ENCODE measurements at places on chromosomes 11 and 22.

- DNase-seq: no peak
These were observed 7.8 kb downstream of the HNRNPUL2 start for GRCh38 chr11:62719302-62719978.

DNA sequence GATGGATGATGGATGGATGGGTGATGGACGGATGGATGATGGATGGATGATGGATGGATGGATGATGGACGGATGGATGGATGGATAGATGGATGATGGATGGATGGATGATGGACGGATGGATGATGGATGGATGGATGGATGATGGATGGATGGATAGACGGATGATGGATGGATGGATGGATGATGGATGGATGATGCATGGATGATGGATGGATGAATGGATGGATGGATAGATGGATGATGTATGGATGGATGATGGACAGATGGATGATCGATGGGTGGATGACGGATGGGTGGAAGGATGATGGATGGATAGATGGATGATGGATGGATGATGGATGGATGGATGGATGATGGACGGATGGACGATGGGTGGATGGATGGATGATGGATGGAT, 21.1 kb downstream of the KCTD17 start:
- DNase-seq: no peak

DNA sequence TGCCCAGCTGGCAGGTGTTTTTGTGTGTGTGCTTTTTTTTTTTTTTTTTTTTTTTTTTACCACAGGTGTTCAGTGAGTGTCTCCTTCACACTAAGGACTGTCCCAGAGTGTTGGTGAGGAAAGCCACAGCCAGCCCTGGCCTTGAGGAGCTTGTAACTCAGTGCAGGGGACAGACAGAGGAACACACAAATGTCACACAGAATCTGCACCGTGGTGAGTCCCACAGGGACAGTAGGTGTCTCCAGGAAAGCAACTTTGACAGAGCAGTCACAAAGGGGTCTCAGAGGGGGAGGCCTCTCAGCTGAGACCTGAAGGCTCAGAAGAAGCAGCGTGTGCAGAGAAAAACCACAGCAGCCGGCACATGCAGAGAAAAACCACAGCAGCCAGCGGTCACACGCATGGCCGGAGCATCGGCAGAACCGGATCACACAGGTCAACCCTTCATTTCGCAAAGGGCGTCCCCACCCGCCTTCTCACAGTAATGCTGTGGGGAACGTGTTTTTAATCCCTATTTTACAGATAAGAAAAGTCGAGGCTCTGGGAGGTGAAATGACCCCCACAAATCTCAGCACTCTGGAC, 101.7 kb upstream of the PRR5 start:
- no peak for DNase-seq

DNA sequence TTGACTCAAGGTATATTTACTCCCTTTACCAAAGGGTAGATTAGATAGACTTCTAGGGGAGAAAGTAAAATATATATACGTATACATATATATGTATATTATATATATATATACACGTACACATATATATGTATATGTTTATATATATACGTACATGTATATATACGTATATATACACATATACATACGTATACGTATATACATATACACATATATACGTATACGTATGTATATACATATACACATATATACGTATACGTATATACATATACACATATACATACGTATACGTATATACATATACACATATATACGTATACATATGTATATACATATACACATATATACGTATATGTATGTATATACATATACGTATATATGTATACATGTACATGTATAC, 430.5 kb upstream of the ANO3 start:
- DNase-seq: no peak

GRCh38 chr11:63274776-63275175, 31.4 kb upstream of the SLC22A25 start:
- DNase-seq: no peak
